ENCODE measurements at places on chromosomes 7 and 10.

GRCh38 chr10:22230158-22230833, 12.5 kb upstream of the EBLN1 start:
- DNase-seq: no peak

DNA sequence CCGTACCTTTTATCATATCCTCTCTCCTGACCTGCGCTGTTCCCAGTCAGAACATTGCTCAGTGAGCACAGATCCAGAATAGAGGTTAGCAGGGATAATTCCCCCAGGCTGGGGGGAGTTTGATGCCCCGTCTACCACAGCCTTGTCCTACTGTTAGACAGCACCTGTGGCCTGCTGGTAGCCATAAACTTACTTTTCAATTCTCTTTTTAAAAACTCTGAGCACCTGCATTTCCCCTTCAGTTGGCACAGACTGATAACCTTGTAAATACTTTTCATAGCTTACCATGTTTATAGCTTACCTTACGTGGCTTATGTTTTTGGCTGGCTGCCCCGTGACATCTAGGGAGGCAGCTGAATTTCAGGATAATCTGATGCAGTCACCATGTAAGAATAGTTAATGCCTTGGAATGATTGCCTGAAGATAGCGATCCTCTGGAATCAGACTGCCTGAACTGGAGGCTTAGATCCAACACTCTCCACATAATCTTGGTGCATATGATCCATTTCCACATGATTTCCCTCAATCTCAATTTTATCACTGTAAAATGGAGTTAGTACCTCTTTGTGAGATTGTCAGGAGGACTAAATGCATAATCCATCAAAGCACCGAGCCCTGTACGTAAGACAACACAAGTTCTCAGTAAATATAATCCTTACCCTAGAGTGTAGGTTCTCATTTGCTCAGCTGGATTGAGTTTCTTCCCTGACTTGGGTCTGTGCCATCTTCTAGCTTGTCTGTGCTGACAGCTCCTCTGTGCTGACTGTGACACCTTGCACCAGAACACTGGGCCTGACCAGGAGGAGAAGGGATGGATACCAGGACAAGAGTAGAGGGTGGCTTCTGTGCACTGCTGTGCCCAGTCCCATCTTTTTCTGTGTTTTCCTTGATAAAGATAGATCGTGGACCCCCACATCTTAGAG, 111.7 kb upstream of the GJD4 start:
- no peak for DNase-seq

- no peak for DNase-seq
These were observed 234.7 kb downstream of the CREB5 start for GRCh38 chr7:28647076-28647421.

- DNase-seq: no peak
These were observed 327.7 kb downstream of the CXCL12 start for GRCh38 chr10:44056967-44057805.

DNA sequence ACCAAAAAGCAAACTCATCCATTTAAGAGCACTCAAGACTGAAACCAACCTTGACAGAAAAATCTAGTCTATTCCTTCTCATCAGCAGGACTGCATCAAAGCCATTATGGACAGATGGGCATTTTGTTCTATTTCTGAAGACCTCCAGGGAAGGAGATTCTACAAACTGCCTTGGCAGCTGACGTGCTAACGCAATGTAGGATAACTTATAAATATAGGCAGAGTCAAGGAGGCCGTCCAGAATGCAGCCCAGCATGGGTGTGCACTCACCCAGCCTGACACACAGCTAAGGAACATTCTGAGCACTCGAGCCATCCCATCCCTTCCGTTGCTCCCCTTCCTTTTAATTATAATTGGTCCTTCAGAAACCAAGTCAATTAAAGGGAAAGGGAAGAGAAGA, 25.3 kb upstream of the NEBL start:
- DNase-seq: no peak

GRCh38 chr7:157699357-157700013, 362.7 kb downstream of the DNAJB6 start:
- no peak for DNase-seq

DNA sequence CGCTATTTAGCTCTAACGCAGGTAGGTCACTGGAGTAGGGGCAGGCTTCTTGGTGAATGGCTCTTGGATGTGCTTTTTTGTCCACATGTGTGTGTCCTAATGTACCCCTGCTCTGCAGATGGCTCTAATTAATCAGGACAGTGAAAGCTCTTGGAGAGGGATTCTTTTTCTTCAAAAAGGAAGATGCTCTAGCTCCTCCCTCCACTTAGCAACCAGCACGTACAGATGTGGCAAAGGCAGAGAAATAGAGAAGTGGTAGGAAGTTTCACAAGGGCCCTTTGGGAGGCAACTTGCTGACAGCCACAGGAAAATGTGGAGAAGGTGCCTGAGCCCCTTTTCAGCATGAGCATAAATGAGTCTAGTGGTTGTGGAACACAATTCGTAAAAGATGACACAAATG, 221.7 kb downstream of the PLXNA4 start:
- no peak for DNase-seq

DNA sequence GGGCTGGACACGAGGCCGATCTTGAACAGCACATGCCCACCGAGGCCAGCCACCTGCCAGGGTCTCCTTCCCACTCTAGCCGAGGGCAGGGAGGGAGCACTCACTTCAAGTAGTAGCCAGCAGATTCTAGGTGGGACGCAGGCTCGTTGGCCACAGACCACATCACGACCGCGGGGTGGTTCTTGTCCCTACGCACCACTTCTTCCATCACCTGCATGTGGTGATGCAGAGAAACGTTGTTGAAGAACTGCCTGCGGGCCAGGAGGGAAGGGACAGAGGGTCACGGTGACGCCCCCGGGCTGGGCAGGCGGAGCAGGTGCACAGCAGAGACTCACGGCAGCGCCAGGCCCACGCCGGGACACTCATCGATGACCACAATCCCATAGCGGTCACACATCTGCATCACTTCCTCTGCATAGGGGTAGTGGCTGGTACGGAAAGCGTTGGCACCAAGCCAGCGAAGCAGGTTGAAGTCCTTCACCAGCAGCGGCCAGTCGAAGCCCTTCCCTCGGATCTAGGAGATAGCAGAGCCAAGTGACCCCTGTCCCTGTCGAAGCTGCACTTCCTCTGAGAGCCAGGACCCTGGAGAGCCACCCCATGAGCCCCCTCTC, 7.7 kb downstream of the GUSB start:
- no peak for DNase-seq
